ENCODE measurements at places on chromosomes 1 and 21.

- H3K36me3 ChIP-seq, result peaks cover 22% of the 10 kb centered on the region
- DNase-seq, result no peak
- H3K4me3 ChIP-seq, result peak overlapping the region; percentile 89
- H3K27me3 ChIP-seq, result no peaks in the 10 kb centered on the region
- peak overlapping the region; percentile 97 for H3K27ac ChIP-seq
Measured at GRCh38 chr1:96721053-96721415, 550 bp upstream of the PTBP2 start.

DNA sequence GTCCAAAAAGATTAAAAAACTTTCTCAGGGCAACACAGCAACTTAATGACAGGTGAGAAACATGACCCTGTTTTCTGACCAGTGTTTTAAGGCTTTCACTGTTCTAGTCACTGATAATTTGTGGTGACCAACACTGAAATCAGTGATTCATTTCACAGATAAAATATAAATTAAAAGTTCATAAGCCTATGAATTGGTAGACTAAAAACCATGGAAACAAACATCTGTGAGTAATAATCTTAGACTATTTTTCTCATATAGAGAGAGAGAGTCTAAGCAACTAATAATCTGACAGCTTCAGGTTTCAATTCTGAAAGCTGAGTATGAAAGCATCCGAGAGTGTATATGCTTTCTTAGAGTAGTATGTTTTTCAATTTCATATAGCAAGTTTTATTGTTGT, 536.9 kb downstream of the ADGRL2 start:
- H3K4me3 ChIP-seq, result no peak overlapping the region
- H3K36me3 ChIP-seq, result no peaks in the 10 kb centered on the region
- no peak for DNase-seq

GRCh38 chr1:17118268-17118667, 983 bp downstream of the PADI2 start:
- H3K4me3 ChIP-seq, result no peak overlapping the region
- H3K4me1 ChIP-seq, result no peaks in the 10 kb centered on the region
- H3K36me3 ChIP-seq, result no peaks in the 10 kb centered on the region
- peaks cover 14% of the 10 kb centered on the region for H3K27me3 ChIP-seq

DNA sequence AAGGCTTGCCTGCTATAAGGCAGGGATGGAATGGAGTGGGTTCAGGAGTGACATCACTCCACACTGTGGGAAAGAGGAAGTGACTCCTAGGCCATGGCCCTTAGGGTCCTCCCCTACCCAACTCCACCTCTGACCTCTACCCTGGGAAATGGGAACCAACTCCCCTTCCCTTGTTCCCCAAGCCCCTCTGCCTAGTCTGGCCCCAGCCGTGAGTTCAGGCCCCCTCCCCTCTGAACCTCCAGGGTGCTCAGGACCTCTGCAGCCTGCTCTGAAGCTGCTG, 3.8 kb upstream of the GUCA2A start:
- H3K4me1 ChIP-seq, result peaks cover 17% of the 10 kb centered on the region
- H3K27me3 ChIP-seq, result no peaks in the 10 kb centered on the region
- H3K36me3 ChIP-seq, result peaks cover 5% of the 10 kb centered on the region
- H3K4me3 ChIP-seq, result no peak overlapping the region
- H3K27ac ChIP-seq, result no peak overlapping the region
- DNase-seq, result no peak

DNA sequence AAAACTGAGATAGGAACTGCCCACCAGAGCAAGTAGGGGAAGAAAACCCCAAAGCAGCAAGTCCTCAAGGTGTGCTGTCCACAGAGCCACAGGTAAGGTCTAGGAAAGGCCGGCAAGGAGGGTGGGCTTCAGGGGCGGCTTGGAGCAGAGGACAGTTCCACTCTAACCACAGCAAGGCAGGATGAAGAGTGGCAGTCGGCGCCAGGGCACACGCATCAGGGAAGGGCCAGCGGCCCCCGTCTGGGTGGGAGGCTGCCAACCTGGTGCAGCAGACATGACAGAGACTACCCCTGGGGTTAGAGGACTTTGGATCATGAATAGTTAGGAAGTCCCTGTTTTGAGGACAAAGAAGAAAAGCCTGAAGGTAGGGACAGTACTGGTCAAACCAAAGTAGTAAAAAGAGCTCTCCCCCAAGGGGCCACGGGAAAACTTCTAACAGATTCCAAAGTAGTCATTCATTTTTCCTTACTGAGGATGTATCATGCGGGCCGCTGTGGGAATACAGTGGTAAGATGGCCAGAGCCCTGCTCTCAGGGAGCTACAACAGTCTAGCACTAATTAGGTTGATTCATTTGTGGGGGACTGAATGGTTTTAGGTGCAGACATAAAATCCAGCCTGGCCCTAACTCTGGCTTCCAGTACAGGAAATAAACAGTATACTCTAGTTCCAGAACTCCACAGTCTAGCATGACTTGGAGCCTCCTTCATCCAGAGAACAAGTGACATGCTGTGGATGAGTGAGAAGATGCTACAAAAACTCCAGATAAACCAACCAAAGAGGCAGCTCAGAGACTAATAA, 3.5 kb upstream of the RAP1GAP start:
- peaks cover 27% of the 10 kb centered on the region for H3K36me3 ChIP-seq
- H3K4me1 ChIP-seq, result no peaks in the 10 kb centered on the region
- no peaks in the 10 kb centered on the region for H3K27me3 ChIP-seq
- no peak overlapping the region for H3K4me3 ChIP-seq

DNA sequence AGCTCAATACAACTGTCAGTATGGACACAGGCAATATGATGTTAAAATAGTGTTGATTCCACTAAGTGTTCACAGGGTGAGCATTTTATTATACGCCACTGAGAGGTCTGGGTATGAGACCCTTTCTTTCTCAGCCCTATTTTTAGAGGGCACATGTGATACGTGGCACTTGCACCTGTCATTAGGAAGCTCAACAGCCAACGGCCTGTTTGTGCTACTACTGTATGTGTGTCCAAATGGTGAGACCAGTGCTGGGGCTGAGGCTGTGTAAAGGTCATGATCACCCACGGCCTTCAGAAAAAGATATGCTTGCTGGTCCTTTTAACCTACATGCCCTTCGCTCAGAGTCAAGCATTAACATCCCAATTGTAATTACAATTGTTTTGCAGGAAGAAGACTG, 176.2 kb downstream of the DUSP10 start:
- no peak for DNase-seq
- no peaks in the 10 kb centered on the region for H3K27me3 ChIP-seq
- H3K27ac ChIP-seq, result no peak overlapping the region
- no peak overlapping the region for H3K4me3 ChIP-seq
- H3K4me1 ChIP-seq, result no peaks in the 10 kb centered on the region
- no peaks in the 10 kb centered on the region for H3K36me3 ChIP-seq

GRCh38 chr1:29643281-29643680, 407.0 kb downstream of the PTPRU start:
- no peak for DNase-seq
- no peaks in the 10 kb centered on the region for H3K36me3 ChIP-seq
- no peak overlapping the region for H3K4me3 ChIP-seq
- no peaks in the 10 kb centered on the region for H3K27me3 ChIP-seq

DNA sequence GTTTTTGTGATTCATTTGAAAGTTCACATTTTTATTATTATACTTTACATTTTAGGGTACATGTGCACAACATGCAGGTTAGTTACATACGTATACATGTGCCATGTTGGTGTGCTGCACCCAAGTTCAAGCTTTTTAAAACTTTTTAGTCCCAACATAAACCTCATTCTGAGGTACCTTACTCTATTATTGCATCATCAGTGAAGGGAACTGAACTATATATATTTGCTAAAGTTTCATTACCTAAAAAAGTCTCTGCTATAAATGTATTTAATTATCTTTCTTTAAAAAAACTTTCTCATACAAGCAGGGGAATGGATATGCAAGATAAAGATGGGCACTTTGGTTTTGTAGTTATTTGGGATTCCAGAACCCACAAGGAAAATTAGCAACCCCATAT, 931.4 kb upstream of the ADGRL2 start:
- H3K36me3 ChIP-seq, result no peaks in the 10 kb centered on the region
- H3K4me1 ChIP-seq, result no peaks in the 10 kb centered on the region
- no peak for DNase-seq

DNA sequence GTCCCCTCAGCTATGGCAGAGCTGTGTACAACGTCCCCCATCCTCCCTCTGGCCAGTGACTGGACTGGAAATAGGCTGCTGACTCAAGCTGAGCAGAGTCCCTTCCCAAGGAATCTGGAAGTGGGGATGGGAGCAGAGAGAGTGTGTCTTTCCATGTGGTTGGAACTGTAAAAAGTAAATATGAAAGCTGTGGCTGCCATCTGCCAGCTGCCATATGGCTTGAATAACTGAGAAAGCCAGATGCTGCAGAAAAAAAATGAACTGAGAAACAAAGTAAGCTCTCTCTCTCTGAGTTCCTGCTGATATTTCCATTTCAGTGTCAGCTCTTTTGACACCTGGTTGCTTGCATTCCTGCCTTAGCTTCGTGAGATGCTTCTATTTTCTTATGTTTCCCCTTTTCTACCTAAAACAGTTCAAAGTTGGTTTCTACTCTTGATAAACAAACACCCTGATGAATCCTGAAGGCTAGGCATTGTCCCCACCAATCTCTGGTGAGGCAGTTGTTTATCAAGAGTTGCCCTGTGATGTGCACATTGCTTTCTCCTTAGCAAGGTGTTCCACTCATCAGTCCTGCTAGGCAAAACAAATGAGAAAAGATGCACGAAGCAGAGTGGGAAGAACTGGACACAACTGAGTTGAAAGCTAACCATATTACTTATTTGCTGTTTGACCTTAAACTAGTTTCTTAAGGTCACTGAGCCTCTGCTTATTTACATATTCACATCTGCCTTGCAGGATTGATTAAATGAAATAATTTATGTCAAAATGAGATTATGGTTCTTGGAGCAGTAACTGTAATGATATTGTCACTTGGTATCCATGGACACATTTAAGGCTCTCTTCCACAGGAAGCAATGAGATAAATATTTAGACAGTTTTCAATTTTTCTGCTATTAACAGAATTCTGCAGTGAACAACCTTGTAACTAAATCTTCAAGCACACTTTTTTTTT, 16.6 kb upstream of the DR1 start:
- peaks cover 15% of the 10 kb centered on the region for H3K4me1 ChIP-seq
- peaks cover 7% of the 10 kb centered on the region for H3K36me3 ChIP-seq
- no peak for DNase-seq
- H3K4me3 ChIP-seq, result no peak overlapping the region

GRCh38 chr1:221268295-221268694, 389.1 kb downstream of the HLX start:
- no peaks in the 10 kb centered on the region for H3K27me3 ChIP-seq
- H3K4me1 ChIP-seq, result peaks cover 5% of the 10 kb centered on the region
- no peak overlapping the region for H3K27ac ChIP-seq
- no peaks in the 10 kb centered on the region for H3K36me3 ChIP-seq
- peak; percentile 58 for DNase-seq

GRCh38 chr21:36021251-36021837, 39.0 kb downstream of the SETD4 start:
- no peaks in the 10 kb centered on the region for H3K36me3 ChIP-seq
- H3K27me3 ChIP-seq, result peaks cover 12% of the 10 kb centered on the region
- H3K27ac ChIP-seq, result no peak overlapping the region
- no peaks in the 10 kb centered on the region for H3K4me1 ChIP-seq

- no peak overlapping the region for H3K4me3 ChIP-seq
- H3K27ac ChIP-seq, result no peak overlapping the region
- no peaks in the 10 kb centered on the region for H3K4me1 ChIP-seq
- H3K27me3 ChIP-seq, result no peaks in the 10 kb centered on the region
Measured at GRCh38 chr21:41939391-41939790, 14.4 kb downstream of the C2CD2 start.

- H3K4me1 ChIP-seq, result peaks cover 28% of the 10 kb centered on the region
- no peak overlapping the region for H3K27ac ChIP-seq
- peaks cover 46% of the 10 kb centered on the region for H3K27me3 ChIP-seq
- no peak for DNase-seq
Measured at GRCh38 chr1:159181328-159182024, 10.1 kb downstream of the CADM3 start.

DNA sequence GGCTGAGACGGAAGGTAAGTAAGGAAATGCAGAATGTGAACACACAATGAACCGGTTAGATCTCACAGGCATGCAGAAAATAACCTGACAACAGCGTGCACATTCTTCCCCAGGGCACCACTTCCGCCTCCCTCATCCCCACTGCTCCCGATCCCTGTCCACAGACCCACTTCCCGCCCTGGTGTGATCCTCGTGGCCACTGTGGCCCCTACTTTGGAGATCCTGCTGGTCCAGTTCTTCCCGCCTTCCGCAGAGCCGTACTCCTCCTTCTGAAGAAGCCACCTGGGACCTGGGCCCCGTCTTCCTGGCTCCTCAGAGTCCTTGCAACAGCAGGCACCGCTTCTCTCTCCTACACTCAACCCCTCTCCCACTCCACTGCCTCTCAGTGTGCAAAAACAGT, 1.4 kb upstream of the GSTM4 start:
- H3K4me3 ChIP-seq, result no peak overlapping the region
- H3K27ac ChIP-seq, result no peak overlapping the region
- no peak for DNase-seq
- H3K4me1 ChIP-seq, result no peaks in the 10 kb centered on the region

DNA sequence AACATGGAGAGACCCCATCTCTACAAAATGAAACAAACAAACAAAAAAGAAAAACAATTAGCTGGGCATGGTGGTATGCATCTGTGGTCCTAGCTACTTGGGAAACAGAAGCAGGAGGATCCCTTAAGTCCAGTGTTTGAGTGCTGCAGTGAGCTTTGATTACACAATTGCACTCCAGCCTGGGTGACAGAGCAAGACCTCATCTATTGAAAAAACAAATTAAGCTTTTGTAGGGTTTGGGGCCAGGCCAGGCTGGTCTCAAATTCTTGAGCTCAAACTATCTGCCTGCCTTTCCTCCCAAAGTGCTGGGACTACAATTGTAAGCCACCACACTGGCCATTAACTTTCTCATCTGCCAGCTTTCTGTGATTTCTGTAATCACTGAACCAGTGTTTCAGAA, 27.2 kb downstream of the NIPAL3 start:
- H3K27me3 ChIP-seq, result no peaks in the 10 kb centered on the region
- no peak overlapping the region for H3K4me3 ChIP-seq
- no peak for DNase-seq
- H3K4me1 ChIP-seq, result peaks cover 1% of the 10 kb centered on the region
- peaks cover 65% of the 10 kb centered on the region for H3K36me3 ChIP-seq

GRCh38 chr1:194297094-194297493, 1110.7 kb upstream of the B3GALT2 start:
- no peaks in the 10 kb centered on the region for H3K36me3 ChIP-seq
- no peaks in the 10 kb centered on the region for H3K4me1 ChIP-seq
- H3K27ac ChIP-seq, result no peak overlapping the region
- H3K27me3 ChIP-seq, result no peaks in the 10 kb centered on the region

All from MCF 10A (cell line).